ENCODE measurements at places on chromosomes 7 and 10.
A peak's percentile ranks its signal among the peaks of the same experiment; 100 is the strongest.

GRCh38 chr7:26891400-26892350, 27.3 kb upstream of the SKAP2 start:
- DNase-seq: no peak

GRCh38 chr10:75430000-75430763, 1.2 kb upstream of the LRMDA start:
- DNase-seq: no peak

- DNase-seq: no peak
These were observed 69.9 kb downstream of the C10orf105 start for GRCh38 chr10:71649631-71650030.

- DNase-seq: no peak
These were observed 901.1 kb upstream of the POT1 start for GRCh38 chr7:125830743-125831142.

GRCh38 chr10:123967626-123968243, 76.1 kb upstream of the CPXM2 start:
- peak; percentile 86 for DNase-seq

GRCh38 chr10:125062227-125062913, 98.0 kb downstream of the CTBP2 start:
- DNase-seq: no peak

GRCh38 chr7:140209866-140210609, 33.3 kb upstream of the KDM7A start:
- no peak for DNase-seq
